ENCODE measurements at places on chromosomes 2 and 18.

DNA sequence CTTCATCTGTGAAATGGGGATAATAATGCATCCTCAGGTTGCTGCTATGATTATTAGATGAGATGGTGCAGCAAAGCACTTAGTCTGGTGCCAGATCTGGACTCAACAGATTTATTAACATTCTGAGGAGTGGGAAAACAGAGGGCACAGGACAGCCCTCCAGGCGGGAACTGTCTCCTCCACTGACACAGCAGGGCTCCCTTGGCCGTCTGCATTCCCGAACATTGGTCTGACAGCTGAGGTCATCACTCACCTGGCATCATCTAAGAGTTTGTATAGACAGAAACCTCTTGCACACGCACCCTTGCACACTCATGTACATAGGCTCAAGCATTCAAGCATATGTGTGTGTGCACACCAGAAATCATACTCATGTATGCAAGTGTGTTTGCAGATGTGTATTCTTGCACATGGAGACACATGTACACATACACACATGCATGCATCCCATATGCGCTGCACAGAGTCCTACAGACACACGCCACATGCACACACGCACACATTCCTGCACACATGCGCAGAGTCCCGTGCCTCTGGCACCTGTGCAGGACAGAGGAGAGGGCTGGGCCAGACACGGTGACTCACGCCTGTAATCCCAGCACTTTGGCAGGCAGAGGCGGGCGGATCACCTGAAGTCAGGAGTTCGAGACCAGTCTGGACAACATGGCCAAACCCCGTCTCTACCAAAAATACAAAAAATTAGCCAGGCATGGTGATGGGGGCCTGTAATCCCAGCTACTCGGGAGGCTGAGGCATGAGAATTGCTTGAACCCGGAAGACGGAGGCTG, 173.3 kb upstream of the GLI2 start:
- DNase-seq, result no peak

GRCh38 chr2:28155627-28156026, 237.0 kb upstream of the FOSL2 start:
- no peak for DNase-seq

DNA sequence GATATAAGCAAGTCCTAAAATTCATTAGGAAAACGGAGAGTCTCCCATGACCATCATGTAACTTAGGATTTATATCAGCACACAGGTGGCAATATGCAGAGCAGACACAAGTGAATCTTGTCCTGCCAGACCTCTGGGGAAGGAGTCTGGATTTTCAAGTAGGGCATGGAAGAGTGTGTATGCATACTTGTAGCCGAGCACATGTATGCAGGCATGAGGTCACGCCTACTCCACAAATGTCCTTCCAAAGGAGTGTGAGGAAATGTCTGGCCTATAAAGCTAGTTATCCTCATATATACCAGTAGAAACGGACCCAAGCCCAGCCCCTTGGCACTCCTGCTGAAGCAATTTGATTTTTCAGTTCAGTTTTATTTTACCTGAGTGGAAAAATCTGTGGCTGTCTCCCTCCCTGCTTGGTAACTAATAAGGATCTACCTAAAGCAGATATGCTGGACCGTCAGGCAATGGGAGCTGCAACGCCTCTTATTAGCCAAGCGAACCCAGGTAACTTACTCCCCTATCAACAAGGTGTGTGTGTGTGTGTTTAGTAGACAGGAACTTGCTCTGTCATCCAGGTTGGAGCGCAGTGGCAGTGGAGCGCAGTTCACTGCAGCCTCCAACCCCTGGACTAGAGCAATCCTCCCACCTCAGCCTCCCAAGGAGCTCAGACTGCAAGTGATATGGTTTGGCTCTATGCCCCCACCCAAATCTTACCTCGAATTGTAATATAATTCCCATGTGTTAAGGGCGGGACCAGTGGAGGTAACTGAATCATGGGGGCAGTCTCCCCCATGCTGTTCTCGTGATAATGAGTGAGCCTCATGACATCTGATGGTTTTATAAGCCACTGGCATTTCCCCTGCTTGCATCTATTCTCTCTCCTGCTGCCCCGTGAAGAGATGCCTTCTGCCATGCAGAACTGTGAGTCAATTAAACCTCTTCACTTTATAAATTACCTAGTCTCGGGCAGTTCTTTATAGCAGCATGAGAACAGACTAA, 2.8 kb downstream of the STAT1 start:
- no peak for DNase-seq

GRCh38 chr2:101354420-101355311, 32.6 kb downstream of the CREG2 start:
- DNase-seq, result no peak

- DNase-seq, result no peak
Measured at GRCh38 chr2:224359569-224359968, 42.3 kb downstream of the FAM124B start.

- no peak for DNase-seq
Measured at GRCh38 chr18:22238036-22238435, 68.6 kb downstream of the GATA6 start.

DNA sequence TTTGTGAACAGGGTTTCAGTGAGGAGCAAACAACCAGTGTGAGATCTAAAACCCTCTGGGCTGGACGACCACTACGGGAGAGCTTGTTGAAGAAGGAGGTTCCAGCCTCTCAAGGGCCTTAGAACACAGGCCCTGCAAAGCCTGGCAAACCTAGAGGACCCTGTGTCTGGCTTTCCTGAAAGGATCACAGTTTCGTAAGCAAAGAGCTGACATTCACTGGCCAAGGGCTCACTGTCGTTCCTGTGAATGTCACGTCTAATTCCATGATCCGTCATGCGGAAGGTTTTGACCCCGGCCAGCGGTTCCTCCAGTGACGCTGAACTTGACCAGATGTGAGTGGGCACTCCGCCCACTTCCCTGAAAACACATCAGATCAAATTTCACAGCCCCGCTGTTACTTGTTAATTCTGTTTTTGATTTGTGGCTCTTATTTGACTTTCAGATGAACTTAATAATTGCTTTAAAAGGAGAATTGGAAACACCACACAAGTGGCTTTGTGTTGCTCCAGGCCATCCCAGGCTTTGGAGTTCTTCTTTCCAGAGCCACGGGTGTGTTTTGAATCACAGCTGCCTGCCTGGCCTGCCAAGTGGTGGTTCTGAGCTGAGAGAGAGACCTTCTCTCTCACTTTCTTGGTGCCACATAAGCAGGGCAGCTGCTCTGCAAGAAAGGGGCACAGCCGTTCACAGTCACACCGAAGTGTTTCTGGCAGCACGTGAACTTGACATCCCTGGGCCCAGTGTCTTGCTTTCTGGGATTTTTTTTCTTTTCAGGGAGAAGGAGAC, 308.4 kb downstream of the NDUFA10 start:
- no peak for DNase-seq

GRCh38 chr2:84727315-84727714, 153.6 kb downstream of the TRABD2A start:
- DNase-seq, result no peak

- no peak for DNase-seq
Measured at GRCh38 chr18:70121842-70122241, 83.6 kb downstream of the RTTN start.

GRCh38 chr18:5466256-5466655, 77.5 kb downstream of the EPB41L3 start:
- DNase-seq, result no peak

DNA sequence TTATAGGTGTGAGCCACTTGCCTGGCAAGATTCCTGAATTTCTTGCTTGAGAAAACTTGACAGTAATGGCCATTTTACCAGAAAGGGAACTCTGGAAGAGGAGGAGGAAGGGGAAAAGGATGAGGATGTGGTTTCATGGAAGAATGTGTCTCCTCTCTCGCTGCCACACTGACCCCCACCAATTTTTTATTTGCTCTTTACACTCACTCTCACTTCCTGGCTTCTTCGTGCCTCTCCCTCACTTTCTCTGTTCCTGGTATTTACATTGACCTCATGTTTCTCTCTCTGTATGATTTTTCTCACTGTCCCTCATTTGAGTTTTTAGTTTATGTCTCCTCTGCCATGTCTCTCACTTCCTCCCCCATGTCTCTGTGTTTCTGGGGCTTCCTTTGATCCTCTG, 134.5 kb upstream of the CAB39 start:
- no peak for DNase-seq

GRCh38 chr2:26730549-26731344, 33.3 kb upstream of the SLC35F6 start:
- DNase-seq, result no peak

- DNase-seq, result no peak
Measured at GRCh38 chr2:127674241-127675209, 805 bp downstream of the LIMS2 start.

- no peak for DNase-seq
Measured at GRCh38 chr2:36528766-36529392, 69.1 kb downstream of the FEZ2 start.

DNA sequence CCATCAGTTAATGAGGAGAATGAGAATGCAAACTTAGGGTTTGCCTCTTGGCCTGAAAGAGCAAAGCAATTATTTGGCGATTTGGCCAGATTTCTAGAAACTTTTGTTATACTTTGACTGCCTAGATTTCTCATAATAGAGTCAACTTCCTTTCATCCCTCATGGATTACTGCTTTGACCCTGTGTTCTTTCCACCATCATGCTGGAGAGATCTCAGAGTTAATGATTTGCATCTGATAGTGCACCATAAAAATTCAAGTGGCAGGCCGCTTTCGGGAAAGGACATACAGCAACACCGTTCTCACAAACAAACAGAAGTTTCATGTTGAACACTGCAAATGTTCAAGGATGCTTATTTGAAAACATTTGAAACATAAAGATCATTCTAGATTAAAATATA, 143.7 kb upstream of the ZFP36L2 start:
- no peak for DNase-seq

- DNase-seq, result no peak
Measured at GRCh38 chr18:11826836-11827235, 24.4 kb upstream of the CHMP1B start.

DNA sequence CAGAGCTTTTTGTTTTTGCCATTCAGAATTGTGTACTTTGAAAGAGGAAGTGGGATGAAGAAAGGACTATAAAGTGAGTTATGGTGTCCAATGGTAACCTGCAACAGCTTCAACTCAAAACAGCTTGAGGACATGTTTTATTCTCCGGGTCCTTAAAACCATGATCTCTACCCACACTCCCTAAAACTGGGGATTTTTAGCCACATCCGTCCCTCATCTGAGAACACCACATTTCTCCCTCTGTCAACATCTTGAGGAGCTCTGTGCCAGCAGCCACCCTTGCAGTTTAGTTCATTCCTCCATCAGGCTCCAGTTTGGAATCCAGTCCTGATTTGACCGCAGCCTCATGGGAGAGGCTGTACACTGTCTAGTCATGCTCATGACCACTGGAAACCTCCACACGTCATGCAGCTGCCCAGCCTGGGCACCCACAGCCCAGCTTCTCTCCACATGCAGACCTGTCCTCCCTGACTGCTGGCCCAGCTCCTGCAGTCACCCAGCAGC, 62.6 kb downstream of the C18orf63 start:
- no peak for DNase-seq

DNA sequence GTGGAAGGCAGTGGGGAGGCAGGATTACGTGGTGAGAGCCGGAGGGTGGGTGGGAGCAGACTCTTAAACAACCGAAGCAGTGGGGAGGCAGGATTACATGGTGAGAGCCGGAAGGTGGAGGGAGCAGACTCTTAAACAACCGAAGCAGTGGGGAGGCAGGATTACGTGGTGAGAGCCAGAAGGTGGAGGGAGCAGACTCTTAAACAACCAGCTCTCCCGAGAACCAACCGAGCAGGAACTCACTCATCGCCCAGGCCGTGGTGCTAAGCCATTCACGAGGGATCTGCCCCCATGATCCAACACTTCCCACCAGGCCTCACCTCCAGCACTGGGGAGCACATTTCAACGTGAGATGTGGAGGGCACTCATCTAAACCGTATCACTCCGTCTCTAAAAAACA, 87.7 kb downstream of the RTP5 start:
- DNase-seq, result no peak

GRCh38 chr2:218290316-218291261, 1.7 kb downstream of the TMBIM1 start:
- DNase-seq, result no peak

GRCh38 chr2:180975585-180975984, 4.8 kb upstream of the UBE2E3 start:
- DNase-seq, result no peak

DNA sequence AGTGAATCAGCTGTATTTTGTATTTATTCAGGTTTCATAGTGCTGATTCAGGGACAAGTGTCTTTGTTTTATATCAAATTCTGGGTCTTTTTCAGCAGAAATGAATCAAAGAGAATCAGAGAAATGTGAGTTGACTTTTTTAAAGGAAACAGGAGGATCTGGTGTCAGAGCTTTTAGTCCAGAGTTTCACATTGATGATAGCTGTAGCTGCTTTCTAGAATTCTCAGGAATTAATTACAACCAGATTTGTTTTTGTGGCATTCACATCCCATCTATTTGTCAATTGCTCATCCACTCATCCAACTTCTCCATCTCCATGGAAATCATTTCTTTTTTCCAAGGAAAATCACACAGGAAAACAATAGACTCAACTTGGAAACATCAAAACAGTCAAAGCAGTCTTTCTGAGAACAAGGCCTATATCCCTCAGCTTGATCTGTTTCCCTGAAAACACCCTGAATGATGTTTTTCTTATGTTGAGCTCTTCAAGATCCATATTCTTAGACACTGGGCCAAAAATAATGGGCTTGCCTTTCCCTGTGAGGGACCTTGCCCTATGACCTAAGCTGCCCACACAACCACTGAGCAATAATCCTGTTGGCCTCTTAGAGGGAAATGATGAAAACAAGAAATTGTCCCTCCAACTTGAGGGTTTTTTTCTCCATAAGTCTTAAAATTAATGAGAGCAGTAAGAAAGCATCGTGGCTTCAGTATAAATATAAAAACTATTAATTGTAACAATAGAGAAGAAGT, 249.5 kb upstream of the FN1 start:
- DNase-seq, result peak; percentile 51

DNA sequence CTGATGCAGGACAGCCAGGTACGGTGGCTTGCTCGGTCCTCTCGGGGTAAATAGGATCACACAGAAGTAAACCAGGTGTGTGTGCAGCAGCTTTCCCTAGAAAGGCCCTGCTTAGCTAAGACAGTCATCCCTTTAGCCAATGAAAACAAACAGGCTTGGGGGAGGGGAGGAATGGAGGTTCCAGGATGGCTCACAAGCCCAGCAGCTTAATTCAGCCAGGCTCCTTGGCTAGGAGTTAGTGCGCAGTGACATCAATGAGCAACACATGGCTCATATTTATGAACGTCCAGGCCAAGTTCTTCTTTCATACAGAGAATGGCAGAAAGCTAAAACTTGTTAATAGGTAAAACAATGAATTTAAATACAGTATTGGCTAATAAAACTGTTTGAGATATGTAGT, 10.2 kb downstream of the IAH1 start:
- DNase-seq, result peak; percentile 30

DNA sequence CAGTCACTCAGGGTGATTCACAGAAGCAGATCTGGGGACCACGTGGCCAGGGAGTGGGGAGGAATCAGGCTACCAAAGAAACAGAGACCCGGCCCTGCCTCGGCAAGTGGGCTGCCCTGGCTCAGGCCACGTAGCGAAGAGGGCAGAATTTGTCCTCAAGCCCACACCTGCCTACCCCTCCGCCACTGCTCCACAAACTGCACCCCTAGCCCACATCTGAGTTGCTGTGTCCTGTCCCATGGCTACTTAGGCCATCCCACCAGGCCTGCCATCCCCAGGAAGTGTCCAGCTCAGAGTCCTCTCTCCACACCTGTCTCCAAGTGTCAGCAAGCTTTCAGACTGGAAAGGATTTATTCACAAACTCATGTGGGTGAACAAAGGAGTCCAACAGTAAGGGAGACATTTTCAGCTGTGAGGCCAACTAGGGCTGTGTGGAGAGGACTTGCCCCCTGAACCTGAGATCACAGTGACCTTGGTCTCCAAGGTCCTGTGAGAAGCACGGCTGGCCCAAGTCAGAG, 31.7 kb upstream of the ASPRV1 start:
- no peak for DNase-seq
